ENCODE measurements at places on chromosomes 7 and 10.

DNA sequence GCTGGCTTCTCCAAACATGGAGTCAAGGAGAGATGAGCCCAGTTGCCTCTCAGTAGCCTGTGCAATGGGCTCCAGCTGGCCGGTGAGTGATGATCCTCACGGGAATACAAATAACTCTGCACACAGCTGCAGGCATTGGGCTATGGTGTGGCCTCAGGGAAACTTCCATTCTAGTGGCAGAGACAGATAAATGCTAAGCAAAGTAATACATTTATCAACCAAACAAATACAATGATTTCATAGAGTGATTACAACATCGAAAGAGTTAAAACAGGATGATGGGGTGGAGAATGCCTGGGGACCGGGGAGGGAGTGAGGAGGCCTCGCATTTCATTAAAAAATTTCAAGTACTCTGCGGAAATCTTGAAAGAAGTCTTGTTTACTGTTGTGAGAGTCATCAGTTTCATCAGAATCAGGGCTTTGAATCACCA is 15.0 kb upstream of the AKR1B1 start:
- no peak for DNase-seq

DNA sequence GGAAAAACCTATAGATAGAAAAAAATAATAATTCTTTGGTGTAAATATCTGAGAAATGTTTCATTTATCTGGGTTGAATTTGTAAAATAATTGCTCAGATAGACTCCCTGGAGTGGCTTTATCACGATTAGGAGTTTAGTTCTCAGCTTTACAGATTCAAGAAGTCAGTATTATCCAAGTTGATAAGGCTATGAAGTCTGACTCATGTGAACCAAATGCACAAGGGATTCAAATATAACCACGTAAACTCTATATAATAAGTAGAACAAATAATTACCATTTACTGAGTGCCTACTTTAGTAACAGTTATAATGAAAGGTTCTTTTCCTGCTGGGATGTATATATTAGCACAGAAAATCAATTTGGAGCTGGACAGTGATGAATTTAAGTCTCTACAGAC is 290.4 kb downstream of the PRKG1 start:
- no peak for DNase-seq

DNA sequence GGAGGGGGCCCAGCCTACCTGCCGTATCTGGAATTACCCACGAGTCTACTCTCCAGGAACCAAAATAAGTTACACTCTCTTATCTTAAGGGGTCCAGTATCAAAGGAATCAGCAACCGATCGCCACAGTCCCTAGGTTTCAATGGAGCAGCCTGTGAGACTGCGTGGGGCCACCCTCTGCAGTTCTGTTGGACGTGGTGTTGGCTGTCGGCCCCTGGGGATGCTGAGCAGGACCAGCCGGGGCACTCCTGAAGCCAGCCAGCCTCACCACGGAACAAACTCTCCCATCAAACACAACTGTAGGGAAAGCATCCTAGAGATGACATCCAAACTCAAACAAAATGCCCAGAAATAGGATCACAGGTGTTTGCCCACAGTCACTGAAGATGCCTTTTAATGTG is 25.5 kb upstream of the ABLIM1 start:
- DNase-seq = no peak

- no peak for DNase-seq
These were observed 1.4 kb downstream of the ETV1 start for GRCh38 chr7:13988065-13988464.

DNA sequence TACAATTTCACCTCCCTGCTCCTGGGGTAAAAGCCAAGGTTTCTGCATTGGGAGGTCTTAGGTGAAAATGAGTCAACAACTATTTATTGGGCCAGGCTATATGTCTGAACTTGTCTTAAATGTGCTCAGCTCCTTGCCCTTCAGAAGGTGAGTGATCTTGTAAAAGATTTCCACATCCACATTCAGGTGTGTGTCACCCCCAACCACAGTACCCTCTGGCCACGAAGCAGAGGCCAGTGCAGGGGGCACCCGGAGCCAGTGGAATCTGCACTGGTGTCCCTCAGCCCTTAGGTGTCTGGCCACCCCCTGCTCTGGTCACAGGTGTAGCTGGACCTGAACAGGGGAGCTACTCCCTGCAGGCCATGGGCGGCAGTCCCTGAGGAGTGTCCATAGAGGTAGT is 198.5 kb downstream of the PAXIP1 start:
- no peak for DNase-seq

GRCh38 chr7:5425507-5426225 is 2.0 kb upstream of the TNRC18 start:
- DNase-seq = peak; percentile 51

GRCh38 chr7:12350971-12351370 is 52.7 kb downstream of the VWDE start:
- no peak for DNase-seq

- DNase-seq = no peak
These were observed 440.5 kb downstream of the SEMA3D start for GRCh38 chr7:84746353-84746752.

DNA sequence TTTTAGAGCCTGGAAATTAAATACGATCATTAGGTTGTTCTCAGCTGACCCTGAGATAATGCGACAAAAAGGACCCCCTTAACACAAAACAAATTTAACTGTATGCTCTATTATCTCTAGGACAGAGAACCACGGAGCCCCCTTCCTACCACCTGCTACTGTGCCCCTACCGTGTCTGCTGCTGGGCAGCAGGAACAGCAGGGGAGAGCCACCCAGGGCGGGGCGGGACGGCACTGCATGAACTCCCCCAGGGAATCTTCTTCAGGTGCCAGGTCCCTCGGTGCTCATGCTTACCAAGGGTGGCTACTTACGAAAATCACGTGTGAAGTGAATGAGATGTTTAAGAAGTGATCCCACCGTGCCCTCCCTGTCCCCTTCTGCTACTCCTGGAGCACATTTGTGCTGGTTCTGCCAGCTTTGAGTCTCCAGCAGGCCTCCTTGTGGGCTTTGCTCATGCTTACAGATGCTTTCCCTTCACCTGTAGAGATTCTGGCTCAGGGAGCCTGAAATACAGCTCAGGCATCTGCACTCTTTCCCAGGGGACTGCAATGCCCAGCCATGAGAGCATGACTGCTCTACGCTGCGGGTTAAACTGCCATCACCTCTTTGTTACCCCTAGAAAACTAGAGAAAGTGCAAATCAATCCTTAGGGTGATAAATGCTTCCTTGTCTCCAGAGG is 59.9 kb downstream of the MRPL32 start:
- DNase-seq = no peak

- no peak for DNase-seq
These were observed 17.9 kb downstream of the COPG2 start for GRCh38 chr7:130650611-130651120.

GRCh38 chr10:72170263-72170662 is 45.5 kb upstream of the ANAPC16 start:
- no peak for DNase-seq

GRCh38 chr7:142463401-142463850 is 205.6 kb upstream of the PRSS58 start:
- DNase-seq = no peak

GRCh38 chr10:62803724-62804355 is 680 bp upstream of the ADO start:
- no peak for DNase-seq

All from NCI-H187 (cell line).